Stimulated activated CD8-positive, alpha-beta memory T cell treated with anti-CD3 and anti-CD28 coated beads, Interleukin-7, amount 100 ng/mL, for 48 hours (primary cell): ENCODE measurements at places on chromosomes 1 and 21.

GRCh38 chr1:227935826-227936225 lies 11.9 kb downstream of the WNT9A start:
- no peak for DNase-seq

GRCh38 chr1:62784509-62785365 lies 805 bp downstream of the ATG4C start:
- no peak for DNase-seq

DNA sequence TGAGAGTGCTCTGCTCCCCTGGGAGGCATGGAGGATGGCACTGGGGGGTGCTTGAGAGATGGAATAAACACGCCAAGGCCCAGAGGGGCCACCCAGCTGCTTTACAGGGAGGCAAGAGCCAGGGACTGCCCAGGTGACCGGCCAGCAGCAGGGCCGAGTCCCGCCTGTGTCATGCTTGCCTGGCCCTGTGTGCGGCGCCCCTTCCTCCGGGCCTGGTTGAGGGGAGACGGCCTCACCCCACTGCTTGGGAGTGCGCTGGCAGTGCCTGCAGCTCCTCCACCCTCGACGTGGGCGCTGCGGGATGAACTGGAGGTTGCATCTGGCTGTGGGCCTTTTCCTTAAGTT lies 33.1 kb upstream of the COL6A2 start:
- no peak for DNase-seq

- no peak for DNase-seq
These were observed 165.0 kb downstream of the TRIM33 start for GRCh38 chr1:114345930-114346479.

DNA sequence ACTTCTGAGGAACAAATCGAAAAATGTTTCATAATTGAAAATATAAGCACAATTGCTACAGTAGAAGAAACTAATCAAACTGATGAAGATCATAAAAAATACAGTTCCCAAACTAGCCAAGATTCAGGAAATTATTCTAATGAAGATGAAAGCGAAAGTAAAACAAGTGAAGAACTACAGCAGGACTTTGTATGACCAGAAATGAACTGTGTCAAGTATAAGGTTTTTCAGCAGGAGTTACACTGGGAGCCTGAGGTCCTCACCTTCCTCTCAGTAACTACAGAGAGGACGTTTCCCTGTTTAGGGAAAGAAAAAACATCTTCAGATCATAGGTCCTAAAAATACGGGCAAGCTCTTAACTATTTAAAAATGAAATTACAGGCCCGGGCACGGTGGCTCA lies 30.6 kb downstream of the IFNAR1 start:
- no peak for DNase-seq

DNA sequence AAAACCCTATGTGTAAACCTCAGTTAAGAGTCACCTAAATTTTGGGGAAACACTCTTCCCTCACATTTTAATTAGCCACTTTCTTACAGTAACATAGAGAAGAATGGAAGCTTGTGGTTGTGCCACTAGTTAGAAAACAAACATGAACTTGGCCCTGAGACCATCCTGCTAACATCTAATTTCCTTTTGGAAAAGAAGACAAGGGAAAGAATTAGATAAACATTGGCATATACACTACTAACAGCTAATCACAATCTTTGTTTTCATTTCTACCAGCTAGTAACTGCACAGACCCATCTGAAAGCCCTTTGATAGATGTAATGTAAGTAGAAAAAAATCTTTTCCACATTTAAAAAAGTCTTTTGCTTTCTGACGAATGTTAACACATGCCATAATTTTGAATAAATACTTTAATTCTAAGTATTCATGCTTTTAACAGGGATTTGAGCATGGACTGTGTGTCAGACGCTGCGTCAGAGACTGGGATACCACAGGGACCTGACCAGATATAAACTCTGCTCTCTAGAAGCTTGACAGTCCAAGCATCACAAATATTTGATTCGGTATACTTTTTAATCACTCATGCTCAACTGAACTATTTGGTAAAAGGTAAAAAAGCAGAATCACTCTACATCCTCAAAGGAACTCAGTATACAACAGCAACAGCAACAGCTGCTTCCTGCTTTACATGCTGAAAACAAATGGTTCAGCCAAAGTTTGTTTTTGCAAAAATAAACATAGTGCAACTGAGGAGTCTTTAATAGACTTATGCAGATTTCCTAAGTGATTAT lies 30.2 kb downstream of the DPH5 start:
- DNase-seq = no peak

DNA sequence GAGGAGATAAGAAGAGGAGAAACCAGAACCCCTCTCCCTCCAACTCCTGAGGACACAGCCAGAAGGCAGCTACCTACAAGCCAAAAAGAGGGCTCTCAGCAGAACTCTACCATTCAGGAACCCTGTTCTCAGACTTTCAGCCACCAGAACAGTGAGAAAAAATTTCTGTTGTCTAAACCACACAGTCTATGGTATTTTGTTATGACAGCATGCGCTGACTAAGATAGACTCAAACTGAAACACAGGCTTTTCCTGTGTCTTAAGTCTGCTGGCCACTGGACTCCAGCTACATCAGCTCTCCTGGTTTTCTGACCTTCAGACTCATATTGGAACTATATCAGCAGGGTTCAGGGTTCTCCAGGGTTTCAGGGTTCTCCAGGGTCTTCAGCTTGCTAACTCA lies 126.5 kb upstream of the TNFSF4 start:
- DNase-seq = no peak

GRCh38 chr21:29557200-29557599 lies 258.5 kb downstream of the BACH1 start:
- no peak for DNase-seq

- no peak for DNase-seq
These were observed 25.5 kb downstream of the SPAG17 start for GRCh38 chr1:118159569-118159968.

DNA sequence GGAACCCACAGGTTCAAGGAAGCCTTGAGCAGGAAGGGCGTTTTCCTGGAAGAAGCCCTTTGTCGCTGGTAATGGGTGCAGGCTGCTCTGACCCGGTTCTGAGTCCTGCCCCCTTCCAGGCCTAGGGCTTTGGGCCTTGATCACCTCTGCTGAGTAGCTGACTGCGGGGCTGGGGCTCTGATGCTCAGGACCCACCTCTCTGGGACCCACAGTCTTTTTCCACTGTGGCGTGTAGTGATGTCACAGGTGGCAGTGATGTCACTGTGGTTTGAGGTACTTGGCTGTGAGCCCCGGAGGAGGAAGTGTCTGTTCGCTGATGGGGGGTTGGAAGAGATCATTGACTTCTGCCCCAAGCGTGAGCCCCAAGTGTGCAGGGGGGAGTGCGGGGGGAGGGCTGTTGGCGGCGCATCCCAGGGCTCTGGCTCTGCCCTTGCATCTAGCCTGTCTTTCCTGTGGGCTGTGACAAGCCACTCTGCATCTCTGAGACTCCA lies 6.9 kb downstream of the TNFRSF1B start:
- peak; percentile 77 for DNase-seq

- no peak for DNase-seq
These were observed 9.8 kb upstream of the CAPZB start for GRCh38 chr1:19495000-19495656.
